GM20000 (cell line): ENCODE measurements at places on chromosomes 5 and 9.

DNA sequence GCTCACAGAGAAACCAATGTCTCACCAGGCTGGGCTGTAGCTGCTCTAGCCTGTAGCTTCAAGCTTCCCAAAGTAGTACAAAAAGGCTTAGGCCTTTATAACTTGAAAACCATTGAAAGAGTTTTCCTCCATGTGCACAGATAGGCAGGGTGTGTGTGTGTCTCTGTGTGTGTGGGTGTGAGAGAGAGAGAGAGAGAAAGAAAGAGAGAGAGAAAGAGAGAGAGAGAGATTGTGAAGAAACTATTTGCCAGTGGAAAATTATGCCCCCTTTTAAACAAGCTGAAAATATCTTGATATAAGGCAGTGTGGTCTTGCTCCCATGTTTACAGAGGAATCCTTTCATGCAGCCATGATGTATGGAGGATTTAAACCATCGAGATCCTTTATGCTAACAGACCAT is 17.9 kb upstream of the GDNF start:
- no peak for DNase-seq

DNA sequence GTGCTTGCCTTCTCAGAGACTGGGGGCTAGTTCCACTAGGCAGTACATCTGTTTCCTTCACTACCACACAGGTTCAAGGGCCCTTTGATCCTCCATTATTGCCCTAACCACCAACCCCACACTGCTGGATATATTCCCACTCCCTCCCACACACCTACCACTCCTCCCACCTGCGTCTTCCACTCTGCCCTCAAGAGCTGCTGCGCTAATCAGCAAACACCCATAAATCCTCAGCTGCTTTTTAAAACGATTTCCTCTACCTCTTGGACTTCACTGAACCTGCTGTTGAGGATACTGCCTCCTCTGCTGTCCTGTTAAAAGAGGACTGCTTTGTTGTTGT is 120.9 kb downstream of the MAPKAP1 start:
- DNase-seq: no peak

DNA sequence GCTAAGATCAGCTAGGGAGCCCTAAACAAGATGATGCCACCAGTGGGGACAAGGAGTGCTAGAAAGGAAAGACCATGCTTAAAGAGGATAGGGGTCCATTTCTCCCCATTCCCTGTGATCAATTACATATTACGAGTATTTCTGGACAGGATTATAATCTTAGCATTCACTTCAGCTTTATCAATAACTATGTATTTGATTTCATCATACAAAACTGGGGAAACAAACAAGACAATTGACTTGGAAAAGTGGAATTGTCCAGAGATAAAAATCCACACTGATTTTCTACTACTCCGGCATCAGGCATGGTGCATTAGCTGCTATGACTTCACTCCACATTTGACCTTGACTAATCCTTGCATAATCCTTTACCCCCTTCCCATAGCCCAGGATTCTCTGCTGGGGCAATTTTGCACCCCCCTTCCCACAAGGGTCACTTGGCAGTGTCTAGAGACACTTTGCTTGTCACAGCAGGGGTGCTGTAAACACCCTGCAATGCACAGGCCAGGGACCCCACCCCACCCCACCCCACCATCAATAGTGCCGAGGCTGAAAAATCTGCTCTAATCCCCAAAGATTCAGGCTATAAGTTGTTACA is 29.9 kb upstream of the UBE2QL1 start:
- DNase-seq: no peak

DNA sequence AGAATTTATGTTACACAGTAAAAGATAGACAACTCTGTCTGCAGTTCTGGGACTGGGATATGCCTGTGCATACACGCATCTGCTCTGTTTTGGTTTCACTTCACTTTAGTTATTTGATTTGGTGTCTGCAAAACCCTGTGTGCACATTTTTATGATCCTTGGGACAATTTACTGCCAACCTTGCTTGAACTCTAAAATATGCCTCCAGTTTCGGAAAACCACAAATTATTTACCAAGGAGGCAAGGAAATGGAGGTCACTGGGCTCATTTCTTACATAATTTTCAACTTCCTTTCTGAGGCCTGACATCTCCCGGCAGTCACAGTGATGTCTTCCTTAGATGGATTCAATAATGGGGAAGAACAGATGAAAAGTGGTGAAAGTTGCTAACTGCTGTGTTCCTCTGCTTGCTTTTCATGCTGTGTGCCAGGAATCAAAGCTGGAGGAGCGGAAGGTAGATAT is 61.2 kb upstream of the TAF11L2 start:
- peak; percentile 32 for DNase-seq

GRCh38 chr5:179245031-179245430 is 100.2 kb downstream of the ADAMTS2 start:
- no peak for DNase-seq

DNA sequence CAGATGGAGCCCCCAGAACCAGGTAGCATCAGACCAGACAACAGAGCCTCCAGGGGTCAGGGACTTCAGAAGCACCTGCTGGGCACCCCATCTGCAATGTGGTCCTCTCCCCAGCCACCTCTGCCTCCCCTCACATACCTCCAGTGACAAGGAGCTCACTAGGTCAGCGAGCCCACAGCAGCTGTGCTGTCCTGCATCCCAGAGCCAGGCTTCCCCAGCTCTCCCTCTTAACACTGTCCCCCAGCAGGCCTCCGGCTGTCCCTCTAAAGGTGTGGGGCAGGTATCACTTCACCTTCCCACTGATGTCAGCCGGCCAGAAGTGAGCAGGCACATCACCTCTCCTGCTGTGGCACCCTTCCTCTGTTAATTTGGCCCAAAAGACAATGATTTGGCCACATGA is 83.6 kb downstream of the LMX1B start:
- no peak for DNase-seq

DNA sequence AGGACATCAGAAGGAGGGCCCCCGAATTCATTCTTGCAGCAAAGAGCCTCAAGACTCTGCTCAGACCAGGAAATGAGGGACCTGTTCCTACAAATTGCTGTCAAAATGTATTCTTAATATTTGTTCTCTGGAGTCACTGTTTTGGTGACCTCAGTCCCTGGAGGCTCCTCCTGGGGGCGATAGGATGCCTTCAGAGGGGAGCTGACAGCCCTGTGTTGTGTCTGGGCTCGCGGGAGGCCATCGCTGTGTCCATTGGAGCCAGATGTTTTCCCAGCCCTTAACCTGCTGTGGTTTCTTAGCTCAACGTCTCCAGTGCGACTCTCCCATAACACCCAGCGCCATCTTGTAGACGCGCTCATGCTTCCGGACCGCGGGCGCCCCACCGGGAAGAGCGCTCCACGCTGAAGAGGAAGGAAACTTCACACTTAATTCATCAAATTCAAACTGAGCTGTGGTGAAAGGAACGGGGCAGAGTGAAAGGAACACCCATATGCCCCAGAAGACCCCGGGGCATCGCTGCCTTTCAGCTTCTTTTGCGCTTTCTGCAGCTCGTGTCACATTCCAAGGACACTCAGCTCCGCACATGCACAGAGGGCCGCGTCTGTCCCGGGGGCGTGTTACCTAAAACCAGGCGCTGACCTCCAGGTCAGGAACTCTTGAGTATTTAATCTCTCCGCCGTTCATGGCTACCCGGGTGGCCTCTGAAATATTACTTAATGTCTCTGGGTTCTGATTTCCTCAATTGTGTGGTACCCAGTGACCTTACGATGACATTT is 112.3 kb upstream of the GDNF start:
- no peak for DNase-seq

- no peak for DNase-seq
Measured at GRCh38 chr5:16773991-16774390, 157.2 kb upstream of the RETREG1 start.

DNA sequence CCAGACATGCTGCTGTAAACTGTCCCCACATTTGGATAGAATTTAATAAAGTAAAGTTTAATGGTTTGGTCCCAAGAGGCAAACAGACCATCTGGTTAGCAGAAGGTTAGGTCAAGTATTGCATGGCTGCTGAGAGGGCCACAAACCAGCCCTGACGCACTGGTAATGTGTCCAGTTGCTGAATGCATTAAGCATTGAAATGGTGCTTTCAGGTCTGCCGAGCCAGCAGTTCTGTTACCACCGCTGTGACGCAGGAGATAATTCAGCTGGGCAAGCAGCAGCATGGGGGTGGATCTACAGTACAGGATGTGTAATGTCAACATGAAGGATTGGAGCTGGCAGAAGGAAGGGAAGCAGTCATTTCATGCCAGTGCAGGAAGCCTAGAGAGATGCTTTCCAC is 16.0 kb downstream of the ZNF462 start:
- no peak for DNase-seq

GRCh38 chr5:164748861-164749260 is 1243.4 kb downstream of the MAT2B start:
- no peak for DNase-seq

GRCh38 chr5:36060420-36060887 is 6.2 kb downstream of the UGT3A2 start:
- no peak for DNase-seq

- no peak for DNase-seq
Measured at GRCh38 chr9:136268735-136269134, 23.1 kb upstream of the QSOX2 start.

GRCh38 chr9:124040935-124041816 is 29.6 kb downstream of the LHX2 start:
- DNase-seq: peak; percentile 91

GRCh38 chr5:154038261-154038706 is 426 bp downstream of the FAM114A2 start:
- peak; percentile 50 for DNase-seq

- no peak for DNase-seq
Measured at GRCh38 chr9:4141296-4141695, 158.6 kb downstream of the GLIS3 start.

DNA sequence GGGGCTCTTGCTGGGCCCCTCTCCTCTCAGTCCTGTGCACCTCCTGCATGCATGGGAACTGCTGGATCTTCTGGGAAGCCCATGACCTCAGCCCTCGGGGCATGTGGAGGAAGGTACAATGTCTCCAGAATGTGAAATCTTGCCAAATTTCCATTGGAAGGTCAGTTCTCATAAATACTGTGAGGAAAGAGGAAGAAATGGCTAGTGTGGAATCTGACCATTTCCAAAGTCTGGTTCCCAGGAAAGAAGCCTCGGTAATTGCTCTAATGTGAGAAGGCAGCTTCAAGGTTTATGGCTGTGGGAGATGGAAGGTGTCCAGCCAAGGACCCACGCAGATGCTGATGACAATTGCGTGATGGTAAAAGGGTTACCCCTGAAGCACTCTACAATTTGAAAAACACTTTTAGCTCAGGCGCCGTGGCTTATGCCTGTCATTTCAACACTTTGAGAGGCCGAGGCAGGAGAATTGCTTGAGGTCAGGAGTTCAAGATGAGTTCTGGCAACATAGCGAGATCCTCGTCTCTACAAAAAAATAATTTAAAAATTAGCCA is 8.1 kb upstream of the IL17B start:
- DNase-seq: no peak

DNA sequence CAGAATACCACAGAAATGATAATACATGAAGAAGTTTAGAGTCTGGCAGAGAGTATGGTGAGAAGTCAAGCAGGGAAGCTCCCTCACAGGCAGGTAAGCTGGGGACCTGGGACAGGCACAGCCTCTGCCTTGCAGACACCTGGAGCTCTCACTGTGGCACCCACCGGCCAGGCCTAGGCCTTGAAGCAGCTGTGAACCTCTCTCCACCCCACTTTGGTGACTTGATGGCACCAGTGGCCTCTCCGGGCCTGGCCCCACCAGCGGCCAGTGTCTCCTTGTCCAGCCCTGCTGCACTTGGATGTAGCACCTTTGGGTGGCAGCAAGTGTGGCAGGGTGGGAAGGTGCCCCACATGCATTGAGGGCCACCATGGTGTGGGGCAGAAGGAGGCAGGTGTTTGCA is 330.5 kb downstream of the NPR3 start:
- no peak for DNase-seq

DNA sequence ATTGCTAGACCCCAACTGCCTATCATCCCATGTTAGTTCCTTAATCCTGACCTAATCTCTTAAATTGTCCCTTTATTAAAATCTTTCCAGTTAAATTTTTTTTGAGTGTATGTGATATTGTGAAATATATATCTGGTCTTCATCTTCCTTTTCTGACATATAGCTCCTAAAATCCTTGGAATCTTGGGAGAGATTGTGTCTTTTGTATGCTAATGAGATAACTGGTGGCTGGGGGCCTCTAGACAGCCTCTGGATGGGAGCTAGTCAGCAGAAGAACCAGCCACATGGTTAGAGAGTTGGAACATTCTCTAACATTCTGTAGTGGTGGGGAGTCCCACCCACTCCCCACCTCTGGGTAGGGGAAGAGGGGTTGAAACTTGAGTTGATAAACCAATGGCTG is 3.7 kb upstream of the CCL19 start:
- no peak for DNase-seq

GRCh38 chr5:32173267-32174010 is 680 bp downstream of the GOLPH3 start:
- peak; percentile 76 for DNase-seq

GRCh38 chr5:179110528-179110927 is 50.4 kb downstream of the ZNF354C start:
- peak; percentile 2 for DNase-seq

- no peak for DNase-seq
Measured at GRCh38 chr5:5422819-5423515, 490 bp downstream of the ICE1 start.

DNA sequence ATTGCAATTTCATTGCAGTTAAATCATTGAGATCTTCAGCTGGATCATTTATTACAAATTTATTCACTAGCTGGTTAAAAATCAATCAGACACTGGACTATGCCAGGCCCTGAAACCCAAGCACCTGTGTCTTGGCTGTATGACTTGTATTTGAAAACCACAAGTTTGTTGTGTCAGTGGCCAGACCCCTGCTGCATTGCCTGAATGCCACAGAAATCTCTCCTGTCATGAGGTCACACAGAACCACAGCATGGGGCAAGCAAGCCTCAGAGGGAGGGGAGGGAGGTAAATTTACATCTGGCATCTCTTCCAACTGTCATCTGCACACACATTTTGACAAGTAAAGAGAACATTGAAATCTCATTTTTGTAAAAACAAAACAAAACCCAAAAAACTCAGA is 90.0 kb downstream of the ARRDC3 start:
- DNase-seq: no peak

DNA sequence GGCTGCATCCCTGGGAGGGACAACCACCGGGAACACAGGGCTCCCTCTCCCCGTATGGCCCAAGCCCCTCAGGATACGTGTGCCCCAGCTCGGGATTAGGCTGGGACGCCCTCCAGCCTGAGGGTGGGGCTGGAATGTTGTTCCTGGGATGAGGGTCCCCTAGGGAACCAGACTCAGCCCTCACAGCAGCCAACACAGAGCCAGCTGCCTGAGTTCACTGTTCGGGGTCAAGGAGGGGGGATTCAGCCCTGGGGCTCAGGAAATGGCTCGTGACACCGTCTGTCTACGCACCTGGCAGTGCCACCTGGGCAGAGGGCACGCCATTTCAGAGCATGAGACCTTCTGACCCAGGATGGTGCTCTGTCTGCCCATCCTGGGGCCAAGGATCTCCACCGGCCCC is 8.9 kb downstream of the RNF44 start:
- DNase-seq: peak; percentile 32

- no peak for DNase-seq
Measured at GRCh38 chr5:127335381-127335780, 44.8 kb downstream of the MEGF10 start.

DNA sequence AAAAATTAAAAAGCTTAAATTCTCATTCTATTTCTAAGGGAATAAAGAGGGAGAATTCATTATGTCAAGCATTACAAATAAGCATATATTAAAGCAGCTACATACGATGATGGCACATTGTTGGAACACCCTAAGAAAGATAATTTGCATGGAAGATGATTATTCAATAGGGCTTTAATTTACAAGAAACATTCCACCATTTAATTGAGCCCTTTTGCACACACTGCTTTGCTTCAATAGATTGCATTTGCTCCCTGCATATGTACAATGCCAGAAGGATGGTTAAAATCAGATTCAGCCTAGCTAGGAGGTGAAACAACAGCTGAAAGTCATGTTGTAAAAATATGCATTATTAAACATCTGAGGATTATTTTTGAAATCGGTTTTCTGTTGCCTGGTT is 21.8 kb downstream of the KIAA1958 start:
- DNase-seq: no peak
